HuH-7.5 (cell line): ENCODE measurements at places on chromosomes 11 and 22.

- DNase-seq: no peak
These were observed 12.8 kb upstream of the TPCN2 start for GRCh38 chr11:69035946-69036340.

DNA sequence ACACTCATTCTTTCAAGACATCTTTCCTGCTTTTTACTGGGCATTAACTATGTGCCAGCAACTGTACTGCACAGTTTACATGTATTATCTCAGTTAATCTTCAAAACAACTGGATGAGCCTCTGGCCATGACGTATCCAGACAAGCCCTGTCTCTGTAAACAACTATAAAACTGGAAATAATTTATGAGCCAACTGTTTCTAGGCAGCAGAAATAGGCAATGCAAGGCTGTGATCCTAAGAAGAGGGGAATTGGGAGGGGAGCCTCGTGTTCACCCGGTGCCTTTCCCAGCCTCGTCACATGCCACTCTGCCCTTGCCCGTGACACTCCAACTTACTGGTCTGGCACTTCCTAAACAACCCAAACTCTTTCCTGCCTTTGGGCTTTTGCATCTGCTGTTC lies 82.8 kb downstream of the FBXO7 start:
- DNase-seq: no peak

DNA sequence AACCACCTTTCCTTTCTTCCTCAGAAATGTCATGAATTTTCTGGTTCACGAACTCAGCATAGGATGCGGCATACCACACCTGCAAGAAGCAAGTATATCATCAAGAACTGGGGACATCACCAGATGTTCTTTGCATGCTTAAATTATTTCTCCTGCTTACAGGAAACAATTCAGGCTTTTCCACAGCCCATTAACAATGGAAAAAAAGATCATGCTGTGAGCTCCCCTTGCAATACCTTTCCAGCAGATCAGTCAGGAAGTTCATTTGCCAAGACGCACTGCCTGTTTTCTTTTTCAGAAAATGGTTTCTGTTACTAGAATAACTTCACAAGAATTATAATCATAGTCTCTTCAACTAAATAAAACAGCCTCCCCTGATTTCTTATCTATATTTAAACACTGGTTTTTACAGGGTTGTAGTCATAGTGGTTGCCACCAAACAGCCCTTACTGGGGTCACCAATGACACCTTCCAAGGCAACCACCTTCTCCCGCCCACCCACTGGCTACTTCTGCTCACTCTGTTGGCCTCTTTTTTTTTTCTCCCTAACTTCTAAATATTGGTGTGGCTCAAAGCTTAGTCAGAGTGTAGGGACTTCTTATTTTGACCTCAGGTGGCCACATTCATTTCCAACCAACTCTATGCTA lies 42.3 kb upstream of the NFRKB start:
- no peak for DNase-seq

DNA sequence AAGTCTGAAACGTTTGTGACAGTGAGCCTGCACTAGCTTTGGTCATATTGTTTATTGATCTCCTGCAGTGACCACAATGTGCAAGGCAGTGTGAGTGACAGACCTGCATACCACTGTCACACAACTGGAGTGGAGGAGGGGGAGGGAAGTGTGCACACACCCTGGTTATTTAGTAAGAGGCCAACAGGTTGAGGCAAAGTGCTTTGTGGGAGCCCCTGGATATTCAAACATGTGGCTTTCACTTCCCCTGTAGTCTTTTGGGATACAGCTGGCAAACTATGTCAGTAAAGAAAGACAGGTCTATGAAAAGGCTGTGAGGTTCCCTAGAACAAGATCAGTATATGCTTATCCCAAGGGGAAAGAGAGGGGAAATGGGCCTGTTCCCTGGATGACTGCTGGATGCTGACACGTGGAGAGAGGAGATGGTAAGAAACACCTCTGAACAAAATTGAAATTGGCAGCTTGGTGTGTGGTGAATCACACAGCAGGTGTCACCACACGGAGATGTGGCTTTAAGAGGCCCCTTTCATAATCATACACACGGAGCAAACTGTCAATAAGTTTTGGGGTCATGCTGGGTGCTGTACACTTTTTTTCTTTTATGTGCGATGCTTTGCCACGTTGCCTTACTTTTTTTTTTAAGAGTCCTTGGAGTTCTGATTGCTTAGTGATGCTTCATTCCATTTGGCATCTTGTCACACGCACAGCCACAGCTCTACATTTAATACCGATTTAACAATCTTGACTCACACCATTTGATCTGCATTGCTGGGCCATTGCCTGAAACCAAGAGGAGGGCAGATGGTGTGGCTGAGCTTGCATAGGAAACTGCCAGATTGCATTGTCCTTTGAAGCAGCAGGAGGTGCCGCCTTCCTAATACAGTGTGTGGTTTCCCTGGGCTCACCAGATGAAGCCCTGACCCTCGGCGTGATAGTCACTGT lies 11.3 kb downstream of the OSBP2 start:
- DNase-seq: no peak

- no peak for DNase-seq
These were observed 108.8 kb downstream of the GRIA4 start for GRCh38 chr11:105718641-105719040.

GRCh38 chr11:66386171-66387069 lies 14.9 kb upstream of the SLC29A2 start:
- peak; percentile 84 for DNase-seq
